ENCODE measurements at places on chromosomes 16 and 17.
A peak's percentile ranks its signal among the peaks of the same experiment; 100 is the strongest.

DNA sequence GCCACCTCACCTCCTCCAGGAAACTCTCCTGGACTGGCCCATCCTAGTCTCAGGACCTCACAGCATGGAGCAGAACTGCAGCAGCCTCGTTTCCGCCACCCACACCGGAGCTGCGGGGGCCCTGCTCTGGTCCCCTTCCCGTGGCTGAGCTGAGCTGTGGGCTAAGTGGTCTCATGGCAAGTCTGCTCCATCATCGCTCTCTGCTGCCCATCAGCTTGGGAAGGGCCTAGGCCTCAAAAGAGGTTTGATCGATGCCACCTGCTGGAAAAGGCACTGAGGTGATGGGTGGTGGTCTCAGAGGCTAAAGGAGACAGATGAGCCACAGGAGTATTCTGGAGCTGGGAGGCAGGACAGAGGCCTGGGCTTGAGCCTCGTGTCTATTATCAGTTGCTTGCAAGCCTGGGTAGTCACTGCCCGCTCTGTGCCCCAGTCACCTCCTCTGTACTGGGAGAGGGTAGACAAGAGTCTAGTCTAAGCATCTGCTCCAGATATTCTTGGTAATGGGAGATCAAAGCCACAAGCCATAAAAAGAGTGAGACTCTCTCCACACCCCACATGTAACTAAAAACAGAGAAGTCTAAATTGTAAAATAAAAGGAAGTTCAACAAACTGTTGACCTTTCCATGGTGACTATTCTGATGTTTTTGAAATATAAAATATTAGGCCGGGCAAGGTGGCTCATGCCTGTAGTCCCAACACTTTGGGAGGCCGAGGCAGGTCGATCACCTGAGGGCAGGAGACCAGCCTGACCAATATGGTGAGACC is 1.6 kb downstream of the ITGAE start:
- DNase-seq, result no peak

- DNase-seq, result no peak
These were observed 4.6 kb downstream of the FOXJ1 start for GRCh38 chr17:76136276-76137000.

DNA sequence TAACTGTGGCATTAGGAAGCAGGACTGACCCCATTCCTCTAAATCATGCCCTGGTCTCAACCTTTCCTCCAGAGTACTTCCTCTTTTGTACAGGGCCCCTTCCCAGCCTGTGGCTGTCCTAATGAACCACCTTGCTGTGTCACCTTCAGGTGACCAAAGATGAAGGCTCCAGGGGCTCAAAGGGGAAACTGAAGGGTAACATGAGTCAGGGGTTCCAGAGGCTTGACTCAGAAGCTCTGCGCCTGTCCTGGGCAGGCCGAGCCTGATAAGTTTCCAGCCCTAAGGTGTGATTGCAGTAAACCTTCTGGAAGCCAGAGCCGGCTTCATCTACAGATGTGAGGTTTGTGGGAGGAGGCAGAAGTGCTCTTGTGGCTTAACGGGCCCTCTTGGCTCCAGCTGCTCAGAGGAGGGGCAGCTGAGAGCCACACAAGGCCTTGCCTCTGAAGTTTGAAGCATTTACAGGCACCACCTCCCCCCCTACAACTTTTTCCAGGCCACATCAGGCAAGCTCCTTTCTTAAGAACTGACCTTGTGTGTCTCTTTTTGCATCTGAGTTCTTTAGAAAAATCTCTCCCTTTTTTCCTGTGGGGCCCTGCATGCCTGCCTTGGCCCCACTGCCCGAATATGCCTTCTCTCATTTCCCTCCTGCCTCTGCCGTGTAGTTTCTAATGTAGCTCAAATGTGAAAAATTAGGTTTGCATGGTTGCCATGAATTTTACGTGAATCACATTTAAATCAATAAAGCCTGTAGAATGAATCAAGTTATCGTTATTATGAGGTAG is 149.9 kb downstream of the CLEC16A start:
- peak; percentile 39 for DNase-seq

- DNase-seq, result no peak
These were observed 30.4 kb downstream of the KDM8 start for GRCh38 chr16:27233731-27234130.

DNA sequence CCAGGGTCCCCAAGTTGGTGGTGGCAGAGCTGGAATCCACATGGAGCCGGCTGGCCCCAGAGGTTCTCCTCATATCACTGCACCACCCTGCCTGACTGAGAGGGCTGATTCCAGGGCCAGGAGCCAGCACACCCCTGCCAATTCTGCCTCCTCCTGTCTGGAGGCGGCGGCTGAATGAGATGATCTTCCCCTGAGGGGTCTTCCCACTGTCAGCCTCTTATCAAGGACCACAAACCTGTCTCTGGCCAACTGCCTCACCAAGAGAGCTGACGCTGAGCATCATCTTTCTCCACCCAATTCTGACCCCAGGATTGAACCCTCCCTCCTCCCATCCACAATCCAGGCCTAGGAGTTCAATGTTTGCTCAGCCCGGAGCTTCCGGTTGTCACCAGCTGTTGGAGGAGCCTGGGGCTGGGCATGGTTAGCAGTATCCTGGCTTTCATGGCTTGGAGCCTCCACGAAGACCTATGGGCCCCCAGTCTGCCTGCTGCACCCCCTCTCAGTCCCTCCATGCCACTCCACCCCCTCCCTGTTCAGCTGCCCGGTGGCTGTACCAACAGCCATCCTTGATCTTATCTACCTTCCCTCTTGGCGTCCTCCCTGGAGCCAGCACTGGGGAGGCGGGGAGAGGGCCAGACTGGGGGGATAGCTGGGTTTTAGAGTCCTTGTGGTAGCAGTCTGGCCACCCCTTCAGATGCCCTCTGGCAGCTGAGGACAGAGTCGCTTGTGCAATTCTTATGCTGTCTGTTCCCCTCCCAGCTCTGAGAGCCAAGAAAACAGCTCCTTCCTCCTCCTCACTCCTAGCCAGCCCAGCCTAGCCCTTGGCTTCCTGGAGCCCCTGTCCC is 25.6 kb downstream of the ABCC3 start:
- no peak for DNase-seq

DNA sequence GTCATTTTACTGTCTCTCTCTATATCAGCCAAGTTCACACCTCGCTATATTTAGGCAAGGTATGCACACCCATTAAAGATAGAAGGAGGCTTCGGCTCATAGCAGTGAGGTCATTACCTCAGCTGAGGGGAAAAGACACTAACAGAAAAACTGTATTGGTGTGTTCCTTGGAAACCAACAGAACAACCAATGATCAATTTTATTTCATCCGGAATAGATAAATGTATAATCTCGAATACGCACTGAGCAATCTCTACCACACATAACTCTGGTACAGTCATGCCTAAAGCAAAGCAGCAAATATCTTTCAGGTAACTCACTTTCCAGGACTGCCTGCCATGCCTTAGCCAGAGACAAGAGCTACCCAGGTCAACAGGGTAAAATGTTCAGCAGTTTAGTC is 109.9 kb upstream of the CORO6 start:
- no peak for DNase-seq

DNA sequence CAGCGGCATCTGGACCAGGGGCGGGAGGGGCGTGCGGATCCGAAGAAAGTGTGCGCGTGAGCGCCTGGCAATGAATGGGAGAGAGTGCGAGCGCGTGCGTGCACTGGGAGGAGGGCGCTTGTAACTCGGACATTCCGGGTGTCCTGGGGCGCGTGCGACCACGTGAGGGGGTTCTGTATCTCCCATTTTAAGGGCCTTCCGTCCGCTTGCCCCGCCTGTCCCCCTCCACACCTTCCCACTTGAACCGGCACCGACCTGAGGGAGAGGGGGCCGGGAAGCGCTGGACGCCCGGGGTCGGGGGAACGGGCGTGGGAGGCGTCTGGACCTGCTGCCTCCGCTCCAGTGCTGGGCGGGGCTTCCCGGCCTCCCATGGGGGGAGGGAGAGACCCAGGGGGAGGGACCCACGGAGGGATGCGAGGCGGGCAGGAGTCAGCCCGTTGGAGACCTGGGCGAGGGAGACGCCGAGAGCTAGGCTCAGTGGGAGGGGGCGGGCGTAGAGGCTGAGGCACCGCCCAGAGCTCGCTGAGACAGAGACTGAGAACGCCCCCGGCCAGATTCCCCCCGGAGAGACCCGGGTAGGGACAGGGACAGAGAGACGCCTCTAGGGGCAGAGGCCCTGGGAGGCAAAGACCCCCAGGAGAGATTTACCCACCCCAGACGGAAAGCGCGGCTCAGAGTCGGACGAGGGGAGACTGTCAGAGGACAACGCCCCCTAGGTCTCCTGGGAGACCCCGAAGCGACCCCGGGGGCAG is at the start of gene KREMEN2:
Gene KREMEN2, plus strand, starts transcription at position 553 of the 752 bp plus-strand sequence. CDS start 246 bp downstream, outside the sequence.
- DNase-seq, result no peak

GRCh38 chr16:17571499-17572093 is 100.8 kb upstream of the XYLT1 start:
- no peak for DNase-seq

- DNase-seq, result no peak
These were observed 91.5 kb upstream of the TMEM97 start for GRCh38 chr17:28227316-28228108.

- no peak for DNase-seq
These were observed 154.2 kb downstream of the MRM1 start for GRCh38 chr17:36755586-36755985.

DNA sequence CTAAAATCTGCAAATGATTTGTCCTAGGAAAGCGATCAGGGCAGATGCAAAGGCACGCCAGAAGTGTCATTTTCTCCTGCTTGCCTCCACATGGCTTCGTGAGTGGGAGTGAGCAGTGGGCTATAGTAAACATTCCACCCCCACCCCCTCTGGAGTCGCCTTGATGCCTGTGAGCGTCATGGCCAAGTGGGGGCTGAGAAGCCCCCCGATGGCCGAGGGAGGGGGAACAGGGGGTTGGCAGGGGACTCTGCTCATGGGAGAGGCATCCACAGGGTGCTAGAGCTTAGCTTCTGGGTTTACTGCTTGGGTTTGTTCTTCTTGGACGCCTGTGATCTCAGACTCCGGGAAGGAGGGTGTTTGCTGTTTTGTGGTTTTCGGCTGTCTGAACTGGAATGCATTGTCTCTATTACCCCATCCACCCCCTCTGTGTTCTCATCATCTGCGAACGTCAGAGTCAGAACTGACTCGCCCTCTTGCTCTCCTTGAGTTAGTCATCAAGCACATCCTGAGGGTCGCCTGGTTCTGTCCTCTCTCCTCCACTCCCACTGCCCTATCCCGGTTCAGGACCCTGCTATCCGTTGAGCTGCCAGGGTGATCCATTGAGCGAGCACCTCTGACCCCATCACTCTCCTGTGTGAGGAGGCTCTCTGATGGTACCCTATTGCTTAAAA is 15.4 kb downstream of the TNS4 start:
- DNase-seq, result peak; percentile 14

DNA sequence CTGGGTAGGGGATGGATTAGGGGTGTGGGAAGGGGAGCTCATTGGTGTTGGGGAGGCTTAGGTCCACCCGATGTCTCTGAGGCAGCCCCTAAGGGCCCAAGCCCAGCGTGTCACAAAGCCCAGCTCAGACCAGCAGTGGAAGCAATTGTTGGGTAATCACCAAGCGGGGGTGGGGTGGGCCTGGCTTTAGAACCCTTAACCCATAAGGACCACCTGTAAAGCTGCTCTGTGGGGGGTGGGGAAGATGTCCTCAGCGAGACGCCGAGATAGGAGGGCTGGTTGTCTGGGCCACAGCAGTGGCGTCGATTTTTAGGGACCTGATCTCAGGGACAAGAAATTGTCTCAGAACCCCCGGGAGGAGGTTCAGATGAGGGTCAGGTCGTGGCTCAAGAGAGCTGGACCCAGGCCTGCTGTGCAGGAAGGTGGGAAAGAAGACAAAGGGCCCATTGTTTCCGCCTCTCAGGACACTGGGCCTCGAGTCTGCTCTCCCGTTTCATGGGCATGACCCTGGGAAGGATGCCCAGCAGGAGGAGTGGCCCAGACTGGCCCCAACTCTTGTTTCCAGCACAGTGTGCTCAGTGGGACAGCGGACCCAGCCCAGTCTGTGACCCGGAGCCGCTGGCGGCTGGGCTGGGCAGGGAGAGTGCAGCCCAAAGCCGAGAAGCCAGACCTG is 15.9 kb downstream of the ST6GALNAC2 start:
- DNase-seq, result no peak

DNA sequence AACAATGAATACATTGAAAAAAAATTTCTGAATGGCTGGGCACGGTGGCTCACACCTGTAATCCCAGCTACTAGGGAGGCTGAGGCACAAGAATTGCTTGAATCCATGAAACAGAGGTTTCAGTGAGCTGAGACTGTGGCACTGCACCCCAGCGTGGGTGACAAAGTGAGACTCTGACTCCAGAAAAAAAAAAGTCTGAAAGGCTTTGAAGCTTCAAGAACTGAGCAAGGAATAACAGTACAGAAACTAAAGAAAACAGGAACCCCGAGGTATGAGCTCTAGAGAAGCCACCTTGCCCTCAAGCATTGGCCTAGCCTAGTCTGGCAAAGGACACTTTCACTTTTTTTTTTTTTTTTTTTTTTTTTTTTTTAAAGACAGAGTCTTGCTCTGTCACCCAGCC is 45.0 kb downstream of the TEX2 start:
- peak; percentile 16 for DNase-seq

DNA sequence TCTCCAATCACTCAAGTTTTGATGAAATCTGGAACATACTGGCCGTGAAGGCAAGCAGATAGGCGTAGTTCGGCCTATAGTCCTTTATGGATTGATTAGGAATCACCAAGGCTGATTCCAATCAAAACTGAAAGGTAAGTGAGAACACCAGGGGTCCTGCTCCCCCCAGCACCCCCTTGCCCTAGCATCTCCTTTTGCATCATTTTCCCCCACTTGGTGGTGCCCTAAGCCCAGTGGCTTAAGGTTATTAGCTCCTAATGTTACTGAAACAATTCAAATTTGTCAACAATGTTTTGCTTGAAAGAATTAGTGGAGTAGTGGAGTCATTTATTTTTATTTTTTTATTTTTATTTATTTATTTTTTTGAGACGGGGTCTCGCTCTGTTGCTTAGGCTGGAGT is 4.9 kb downstream of the SLFN14 start:
- no peak for DNase-seq

DNA sequence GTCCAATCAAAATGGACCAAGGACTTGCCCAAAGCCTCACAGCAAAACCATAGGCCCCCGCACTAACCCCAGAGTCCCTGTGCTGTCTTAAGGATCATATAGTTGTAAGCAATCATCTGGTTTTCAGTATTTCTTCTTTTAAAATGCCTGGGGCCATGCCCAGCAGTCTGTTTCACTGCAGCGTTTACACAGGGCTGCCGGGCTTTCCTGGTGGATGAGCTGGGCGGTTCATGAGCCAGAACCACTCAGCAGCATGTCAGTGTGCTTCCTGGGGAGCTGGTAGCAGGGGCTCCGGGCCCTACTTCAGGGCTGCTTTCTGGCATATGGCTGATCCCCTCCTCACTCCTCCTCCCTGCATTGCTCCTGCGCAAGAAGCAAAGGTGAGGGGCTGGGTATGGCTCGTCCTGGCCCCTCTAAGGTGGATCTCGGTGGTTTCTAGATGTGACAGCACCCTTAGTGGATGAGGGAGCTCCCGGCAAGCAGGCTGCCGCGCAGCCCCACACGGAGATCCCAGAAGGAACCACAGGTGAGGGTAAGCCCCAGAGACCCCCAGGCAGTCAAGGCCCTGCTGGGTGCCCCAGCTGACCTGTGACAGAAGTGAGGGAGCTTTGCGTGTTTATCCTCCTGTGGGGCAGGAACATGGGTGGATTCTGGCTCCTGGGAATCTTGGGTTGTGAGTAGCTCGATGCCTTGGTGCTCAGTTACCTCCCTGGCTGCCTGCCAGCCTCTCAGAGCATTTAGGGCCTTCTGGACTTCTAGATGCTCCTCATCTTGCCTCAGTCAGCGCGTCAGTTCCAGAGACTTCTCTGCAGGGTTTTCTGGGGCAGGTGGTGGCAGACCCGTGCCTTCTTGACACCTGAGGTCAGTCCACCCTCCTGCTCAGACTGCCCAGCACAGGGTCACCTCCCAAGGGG is 24.8 kb upstream of the STH start:
- no peak for DNase-seq

Data from CD4-positive, alpha-beta T cell treated with Interleukin-4 for 4 hours (primary cell).